ENCODE measurements at places on chromosomes 2 and 18.
A peak's percentile ranks its signal among the peaks of the same experiment; 100 is the strongest.

DNA sequence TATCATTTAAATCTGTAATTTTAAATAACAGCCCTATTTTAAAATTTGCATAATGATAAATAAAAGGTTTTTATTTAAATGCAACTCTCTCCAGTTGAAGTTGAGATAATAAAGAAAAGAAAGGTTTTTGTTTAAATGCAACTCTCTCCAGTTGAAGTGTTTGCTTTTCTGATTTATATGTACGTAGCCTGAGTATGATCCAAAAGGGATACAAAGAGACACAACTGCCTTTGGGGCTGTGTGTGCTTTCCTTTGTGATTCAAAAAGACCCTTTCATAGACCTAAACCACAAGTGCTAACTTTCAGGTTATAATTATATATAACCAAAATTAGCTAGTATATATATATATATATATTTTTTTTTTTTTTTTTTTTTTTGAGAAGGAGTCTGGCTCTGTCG is 76.2 kb upstream of the MFF start:
- no peak for DNase-seq

GRCh38 chr2:16174693-16175045 is 234.3 kb downstream of the MYCN start:
- no peak for DNase-seq

DNA sequence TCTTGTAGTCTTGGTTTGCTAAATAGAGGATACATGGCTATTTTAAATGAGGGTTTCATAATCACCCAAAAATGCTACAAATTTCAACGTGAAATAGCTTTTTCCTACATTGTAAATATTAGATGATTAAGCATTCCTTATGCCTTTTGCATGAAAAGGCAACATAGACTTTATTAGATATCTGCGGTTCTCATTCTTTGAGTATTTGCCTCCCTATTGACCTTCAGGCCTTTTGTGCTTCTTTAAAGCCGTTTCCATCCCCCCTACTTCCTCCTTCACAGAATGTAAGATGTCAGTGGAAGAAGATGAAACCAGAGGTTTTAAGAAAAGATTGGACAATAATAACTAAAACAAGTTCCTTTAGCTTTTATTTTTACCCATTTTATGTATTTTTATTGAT is 144.1 kb downstream of the UBE2E3 start:
- DNase-seq, result no peak

DNA sequence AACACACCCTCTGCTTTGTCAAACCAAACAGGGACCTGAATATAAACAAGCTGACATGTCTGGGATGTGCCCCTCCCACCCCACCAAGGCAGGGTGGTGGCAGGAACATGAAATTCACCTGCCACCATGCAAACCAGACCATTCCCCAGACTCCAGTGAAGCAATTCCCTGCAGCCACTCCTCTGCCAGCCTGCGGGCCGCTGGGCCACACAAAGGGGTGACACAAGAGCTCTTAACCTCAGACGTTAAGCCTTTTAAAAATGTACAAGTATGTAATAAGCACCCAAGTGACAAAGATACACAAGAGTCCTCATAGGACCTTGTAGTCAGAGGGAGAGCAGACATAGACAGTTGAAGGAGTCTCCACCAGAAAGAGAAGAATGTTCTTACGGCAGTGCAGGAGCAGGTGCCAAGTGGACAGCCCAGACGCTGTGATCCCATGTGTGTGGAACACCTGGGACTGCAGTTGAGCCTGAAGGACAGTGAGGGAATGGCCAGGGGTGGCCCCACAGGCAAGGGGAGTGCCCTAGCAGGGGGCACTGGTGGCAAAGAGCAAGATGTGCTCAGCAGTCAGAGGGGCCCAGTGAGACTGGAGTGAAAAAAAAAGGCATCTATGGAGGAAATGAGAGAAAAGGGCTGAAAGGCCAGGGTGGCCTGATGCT is 36.9 kb downstream of the CRACDL start:
- DNase-seq, result no peak

DNA sequence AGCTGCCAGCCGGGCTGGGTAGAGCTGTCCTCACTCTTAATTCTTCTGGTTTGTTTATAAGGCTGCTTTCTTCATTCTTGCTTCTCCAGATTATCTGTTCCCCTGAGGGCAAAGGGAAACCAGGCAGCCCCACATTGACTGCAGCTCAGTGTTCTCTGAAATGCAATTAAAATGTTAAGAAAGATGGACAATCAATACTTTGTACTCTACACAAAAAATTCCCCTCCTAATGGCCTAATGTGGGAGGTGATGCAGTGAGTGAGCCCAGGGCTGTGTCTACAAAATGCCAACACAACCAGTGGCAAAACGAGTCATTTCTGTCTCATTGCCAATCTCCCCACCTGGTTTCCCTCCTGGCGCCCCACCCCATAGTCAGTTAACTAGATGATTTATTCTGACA is 541.7 kb upstream of the RAB6C start:
- no peak for DNase-seq

- no peak for DNase-seq
Measured at GRCh38 chr2:80167284-80167808, 137.2 kb downstream of the LRRTM1 start.

GRCh38 chr2:209382775-209383174 is 41.1 kb upstream of the MAP2 start:
- no peak for DNase-seq

- DNase-seq, result no peak
Measured at GRCh38 chr2:211487733-211488132, 931.3 kb downstream of the CPS1 start.

DNA sequence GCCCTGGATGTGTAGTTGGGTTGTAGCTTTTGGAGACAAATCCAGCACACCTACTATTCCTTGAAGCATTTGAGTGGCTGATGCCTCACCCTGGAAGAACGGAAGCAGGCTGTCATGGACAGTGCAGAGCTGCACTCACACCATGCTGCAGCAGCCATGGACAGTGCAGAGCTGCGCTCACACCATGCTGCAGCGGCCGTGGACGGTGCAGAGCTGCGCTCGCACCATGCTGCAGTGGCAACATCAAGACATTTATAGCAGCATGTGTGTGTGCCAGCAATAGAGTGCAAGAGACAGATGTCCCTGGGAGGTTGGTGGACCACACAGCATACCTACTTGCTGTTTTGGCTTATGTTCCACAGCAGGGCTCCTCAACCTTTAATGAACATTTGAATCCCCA is 30.6 kb downstream of the GNAL start:
- DNase-seq, result no peak

GRCh38 chr18:475202-476031 is 25.1 kb downstream of the COLEC12 start:
- no peak for DNase-seq

- DNase-seq, result no peak
Measured at GRCh38 chr2:20675701-20676352, 8.9 kb downstream of the GDF7 start.

GRCh38 chr2:40642237-40642636 is 190.3 kb upstream of the SLC8A1 start:
- DNase-seq, result no peak

- DNase-seq, result no peak
Measured at GRCh38 chr2:119421304-119421703, 10.3 kb upstream of the TMEM37 start.

GRCh38 chr2:66534461-66534860 is 99.5 kb downstream of the MEIS1 start:
- no peak for DNase-seq

GRCh38 chr2:60595953-60596352 is 42.5 kb upstream of the BCL11A start:
- no peak for DNase-seq

DNA sequence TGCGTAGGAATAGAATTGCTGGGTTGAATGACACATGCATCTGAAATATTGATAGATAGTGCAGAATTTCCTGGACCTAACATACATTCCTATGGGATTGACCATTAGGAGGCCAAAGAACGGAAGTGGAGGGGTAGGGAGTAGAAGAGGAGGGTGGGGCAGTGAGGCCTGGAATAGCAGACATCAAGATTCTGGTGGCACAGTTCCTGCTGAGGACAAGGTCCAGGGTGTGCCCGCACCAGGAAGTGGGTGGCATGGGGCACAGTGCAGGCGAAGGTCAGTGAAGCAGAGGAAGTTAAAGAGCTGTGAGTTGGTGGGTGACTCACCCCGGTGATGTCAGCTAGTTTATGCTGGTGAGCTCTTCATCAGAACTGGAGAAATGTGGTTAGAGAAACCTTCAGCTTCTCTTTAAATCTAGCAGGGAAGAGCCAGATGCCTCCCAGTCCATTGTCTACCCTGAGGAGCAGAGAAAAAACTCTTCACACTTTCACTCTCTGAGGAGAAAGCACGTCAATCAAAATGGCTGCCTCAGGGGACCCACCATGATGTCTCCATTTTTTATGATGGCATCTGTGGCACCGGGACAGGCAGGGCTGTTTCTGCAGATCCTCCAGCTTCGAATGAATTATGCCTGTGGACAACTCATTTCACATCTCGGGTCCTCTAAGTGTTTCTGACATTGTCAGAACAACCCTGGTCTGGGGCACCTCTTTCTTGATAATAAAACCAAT is 55.9 kb upstream of the CTLA4 start:
- peak; percentile 42 for DNase-seq

GRCh38 chr2:42802150-42802549 is 9.8 kb upstream of the HAAO start:
- no peak for DNase-seq

GRCh38 chr18:11309172-11309571 is 159.8 kb upstream of the PIEZO2 start:
- no peak for DNase-seq

GRCh38 chr2:9771481-9772017 is 71.7 kb upstream of the TAF1B start:
- no peak for DNase-seq

- no peak for DNase-seq
Measured at GRCh38 chr2:203550266-203550665, 15.2 kb upstream of the RAPH1 start.

DNA sequence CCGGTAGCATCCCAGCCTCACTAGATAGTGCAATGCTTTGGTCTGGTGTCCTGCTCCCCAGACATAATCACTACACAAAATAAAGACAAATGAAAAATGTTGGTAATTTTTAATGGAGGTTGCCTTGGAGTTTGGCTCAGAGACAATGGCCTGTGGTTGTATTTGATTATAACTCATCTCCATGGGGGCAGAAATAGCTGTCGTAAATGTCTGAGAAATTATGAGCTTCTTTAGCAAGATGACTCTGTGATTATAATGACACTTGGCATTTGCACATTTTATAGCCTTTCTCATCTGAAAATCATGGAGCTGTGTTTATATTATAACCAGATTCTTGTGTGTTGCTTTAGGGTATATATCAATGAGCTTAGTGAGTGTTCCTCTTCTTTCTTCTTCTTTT is 1779.7 kb upstream of the CELF4 start:
- no peak for DNase-seq
